B cell (primary cell): ENCODE measurements at places on chromosomes 12 and 14.

GRCh38 chr12:78898416-78898815 is 33.8 kb downstream of the SYT1 start:
- DNase-seq: no peak

- DNase-seq: no peak
Measured at GRCh38 chr12:71476513-71476912, 36.9 kb downstream of the LGR5 start.

GRCh38 chr14:37565550-37565949 is 29.5 kb downstream of the FOXA1 start:
- DNase-seq: no peak

- peak; percentile 72 for DNase-seq
Measured at GRCh38 chr14:58298477-58299400, at the start of gene ARID4A. Gene ARID4A (plus strand): TSS chr14:58298555. CDS start chr14:58299855, 1,300 bp downstream.

DNA sequence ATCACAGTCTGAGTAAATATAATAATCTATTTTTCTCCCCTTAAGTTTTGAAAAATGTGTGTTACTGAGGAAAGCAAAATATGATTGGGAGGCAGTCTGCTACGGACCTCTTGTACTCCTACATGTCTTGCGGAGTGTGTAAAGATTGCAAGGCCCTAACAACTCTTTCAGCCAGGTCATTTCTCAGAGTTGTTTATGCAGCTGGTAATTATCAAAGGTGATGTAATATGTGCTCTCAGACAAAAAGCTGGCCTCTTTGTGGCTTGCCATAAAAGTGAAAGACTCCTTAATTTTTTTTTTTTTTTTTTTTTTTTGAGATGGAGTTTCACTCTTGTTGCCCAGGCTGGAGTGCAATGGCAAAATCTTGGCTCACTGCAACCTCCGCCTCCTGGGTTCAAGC is 40.5 kb upstream of the MON2 start:
- no peak for DNase-seq

DNA sequence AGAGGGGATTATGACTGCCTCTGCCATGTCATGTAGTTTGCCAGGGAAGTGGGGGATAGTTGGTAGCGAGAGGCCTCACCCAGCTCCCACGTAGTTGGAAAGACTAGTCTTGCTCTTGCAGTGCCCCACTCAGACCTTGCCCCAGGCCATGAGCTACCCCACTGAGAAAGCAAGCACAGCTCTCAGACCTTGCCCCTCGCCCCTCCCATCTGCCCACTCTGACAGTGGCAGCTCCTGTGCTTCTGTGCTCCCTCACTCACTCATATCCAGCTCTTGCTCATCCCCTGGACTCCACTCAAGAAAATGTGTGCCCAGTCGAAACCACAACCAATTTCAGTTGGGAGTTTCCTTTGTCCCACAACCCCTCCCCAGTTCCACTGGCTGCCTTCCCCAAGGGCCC is 55.5 kb upstream of the BDKRB2 start:
- no peak for DNase-seq

- DNase-seq: peak; percentile 20
Measured at GRCh38 chr12:55653031-55653430, 16.3 kb downstream of the OR10P1 start.

DNA sequence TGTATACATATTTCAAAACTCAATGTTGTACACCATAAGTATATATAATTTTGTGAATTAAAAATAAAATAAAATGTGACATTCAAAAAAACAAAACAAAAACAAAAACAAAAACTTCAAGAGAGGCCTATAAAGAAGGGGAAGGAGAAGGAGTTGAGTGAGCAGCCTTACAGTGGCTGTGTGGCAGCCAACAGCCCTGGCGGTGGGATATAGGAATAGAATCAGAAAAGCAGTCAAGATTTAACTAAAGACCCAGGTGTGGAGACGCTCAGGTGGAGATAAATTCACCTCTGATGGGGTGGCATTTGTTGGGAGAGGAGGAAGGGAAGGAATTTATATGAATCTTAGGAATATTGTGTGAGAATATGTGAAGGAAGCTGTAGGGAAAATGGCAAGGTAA is 41.8 kb upstream of the E2F7 start:
- no peak for DNase-seq

GRCh38 chr14:87784386-87784785 is 208.6 kb downstream of the GALC start:
- no peak for DNase-seq

- no peak for DNase-seq
Measured at GRCh38 chr12:104360983-104361707, 57.6 kb downstream of the EID3 start.

- no peak for DNase-seq
Measured at GRCh38 chr12:85000729-85001128, 35.3 kb downstream of the TSPAN19 start.

- DNase-seq: peak; percentile 48
Measured at GRCh38 chr14:89652352-89652751, 235.3 kb upstream of the FOXN3 start.

GRCh38 chr12:128307791-128308190 is 40.8 kb downstream of the TMEM132C start:
- no peak for DNase-seq
